AG04450 (cell line): ENCODE measurements at places on chromosomes 3 and 15.

DNA sequence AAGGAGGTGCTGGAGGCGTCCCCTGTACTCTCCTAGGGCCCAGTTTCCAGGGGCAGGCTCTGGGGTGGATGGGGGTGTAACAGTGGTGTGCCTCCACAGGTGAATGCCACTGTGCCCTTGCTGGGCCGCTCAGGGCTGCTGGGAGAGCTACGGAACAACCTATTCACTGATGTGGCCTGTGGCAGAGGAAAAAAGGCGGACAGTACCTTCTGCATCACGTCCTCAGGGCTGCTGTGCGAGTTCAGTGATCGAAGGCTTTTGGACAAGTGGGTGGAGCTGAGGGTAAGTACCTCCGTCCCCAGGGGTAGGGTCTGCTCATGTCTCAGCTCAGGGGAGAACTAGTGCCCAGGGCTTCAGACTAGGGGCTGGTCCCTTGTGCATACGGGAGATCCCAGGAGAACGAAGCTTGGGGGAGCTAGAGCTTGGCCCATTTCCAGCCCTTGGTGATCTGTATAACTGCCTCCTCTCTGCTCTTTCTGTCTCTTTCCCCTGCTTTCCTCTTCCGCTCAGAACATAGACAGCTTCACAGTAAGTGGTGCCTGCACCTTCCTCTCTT is 15.0 kb upstream of the JMJD7 start:
- no peak for DNase-seq

- no peak for DNase-seq
These were observed 170.4 kb downstream of the KLHL25 start for GRCh38 chr15:85624291-85624801.

DNA sequence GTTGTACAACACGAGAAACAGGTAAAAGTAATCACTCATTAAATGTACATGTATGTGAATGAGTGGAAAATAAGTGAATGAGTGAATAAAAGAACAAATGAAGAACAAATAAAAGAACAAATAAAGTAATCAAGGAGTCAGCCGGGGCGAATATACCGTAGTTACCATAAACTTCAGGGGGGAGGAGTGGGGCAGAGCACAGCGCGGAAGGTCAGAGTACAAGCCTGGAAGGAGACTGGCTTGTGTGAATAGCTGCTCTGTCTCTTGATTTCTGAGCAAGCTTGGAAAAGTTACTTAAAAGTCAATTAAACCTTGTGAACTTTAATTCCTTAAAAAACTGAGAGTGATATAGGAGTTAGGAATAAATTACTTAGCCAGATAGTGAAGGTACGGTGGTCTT is 466.5 kb upstream of the CNTN4 start:
- no peak for DNase-seq

- DNase-seq, result no peak
These were observed 826 bp downstream of the SHC4 start for GRCh38 chr15:48962662-48963523.

DNA sequence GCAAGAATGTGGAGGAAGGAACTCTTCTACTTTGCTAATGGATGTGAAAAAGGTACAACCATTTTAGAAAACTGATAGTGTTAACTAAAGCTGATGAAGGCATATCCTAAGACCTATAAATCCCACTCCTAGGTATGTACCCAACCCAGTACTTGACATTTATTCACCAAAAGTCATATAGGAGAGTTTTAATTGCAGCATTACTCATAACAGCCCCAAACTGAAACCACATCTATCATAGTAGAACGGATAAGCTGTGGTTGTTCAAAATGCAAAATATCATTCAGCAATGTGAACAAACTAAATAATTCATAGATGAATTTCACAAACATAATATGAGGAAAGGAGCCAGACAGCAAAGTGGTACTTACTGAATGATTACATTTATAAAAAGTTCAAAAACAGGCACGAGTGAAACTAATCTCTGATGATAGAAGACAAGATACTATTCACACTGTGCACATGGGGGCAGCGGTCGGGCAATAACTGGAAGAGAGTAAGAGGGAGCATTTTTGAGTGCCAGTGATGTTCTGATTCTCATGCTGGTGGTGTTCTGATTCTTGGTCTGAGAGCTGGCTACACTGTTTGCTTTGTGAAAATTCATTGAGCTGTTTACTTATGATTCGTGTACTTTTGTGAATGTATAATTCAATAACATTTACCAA is 34.3 kb downstream of the GOLIM4 start:
- DNase-seq, result no peak
